NCI-H1105 treated with DMSO at 0.1 percent for 48 hours (cell line): ENCODE measurements at places on chromosomes 7 and 10.

GRCh38 chr7:144487901-144488300 is 84.4 kb upstream of the NOBOX start:
- no peak for DNase-seq

- no peak for DNase-seq
Observed at GRCh38 chr7:67470256-67470751, 473.7 kb downstream of the TYW1 start.

- DNase-seq = no peak
Observed at GRCh38 chr7:114784177-114784576, 137.7 kb upstream of the MDFIC start.

- no peak for DNase-seq
Observed at GRCh38 chr10:67262675-67263074, 336.8 kb downstream of the LRRTM3 start.

- no peak for DNase-seq
Observed at GRCh38 chr7:85261336-85261735, 74.5 kb upstream of the SEMA3D start.

GRCh38 chr10:6513476-6513875 is 66.6 kb downstream of the PRKCQ start:
- DNase-seq = no peak

GRCh38 chr10:94266091-94266490 is 96.6 kb downstream of the NOC3L start:
- no peak for DNase-seq

DNA sequence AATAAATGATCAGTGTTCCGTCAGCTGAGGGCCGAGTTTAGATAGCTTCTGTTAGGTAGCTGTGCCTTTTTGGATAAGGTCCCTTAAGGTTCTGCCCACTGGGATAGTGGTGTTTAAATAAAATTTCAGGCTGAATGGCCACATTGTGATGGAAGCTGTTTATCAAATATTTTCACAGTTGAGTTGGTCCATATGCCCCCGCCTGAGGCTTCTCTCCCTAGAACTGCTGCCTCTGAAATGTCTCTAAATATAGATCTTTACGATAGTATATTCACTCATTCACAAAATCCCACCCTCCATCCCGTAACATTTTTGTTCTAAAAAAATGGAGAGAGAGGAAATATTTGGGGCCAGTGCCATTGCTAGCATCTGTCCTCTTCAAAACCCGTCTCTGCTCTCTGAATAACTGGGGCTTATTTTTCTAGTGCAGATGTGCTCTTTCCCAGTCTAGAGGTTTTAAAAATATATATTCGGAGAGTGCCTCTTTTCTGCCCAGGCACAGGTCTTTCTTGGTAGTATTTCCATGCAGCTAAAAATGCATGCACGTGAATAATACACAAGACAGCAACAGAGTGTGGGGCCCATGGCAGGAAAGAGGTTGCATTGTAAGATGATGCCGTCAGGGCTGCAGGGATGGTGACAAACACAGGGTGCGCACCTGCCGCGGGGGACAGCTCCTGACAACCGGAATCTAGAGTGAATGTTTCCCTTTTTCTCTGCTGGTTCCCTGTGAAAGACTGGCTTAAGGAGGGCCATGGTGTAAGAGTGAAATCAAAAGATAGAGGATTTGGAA is 105.4 kb upstream of the BTBD16 start:
- no peak for DNase-seq

GRCh38 chr7:157253850-157254249 is 83.0 kb upstream of the DNAJB6 start:
- peak; percentile 87 for DNase-seq

GRCh38 chr7:52283335-52283734 is 752.1 kb upstream of the POM121L12 start:
- no peak for DNase-seq

- DNase-seq = no peak
Observed at GRCh38 chr10:62653254-62653653, 151.3 kb upstream of the ADO start.
